ENCODE measurements at places on chromosomes 7 and 10.

DNA sequence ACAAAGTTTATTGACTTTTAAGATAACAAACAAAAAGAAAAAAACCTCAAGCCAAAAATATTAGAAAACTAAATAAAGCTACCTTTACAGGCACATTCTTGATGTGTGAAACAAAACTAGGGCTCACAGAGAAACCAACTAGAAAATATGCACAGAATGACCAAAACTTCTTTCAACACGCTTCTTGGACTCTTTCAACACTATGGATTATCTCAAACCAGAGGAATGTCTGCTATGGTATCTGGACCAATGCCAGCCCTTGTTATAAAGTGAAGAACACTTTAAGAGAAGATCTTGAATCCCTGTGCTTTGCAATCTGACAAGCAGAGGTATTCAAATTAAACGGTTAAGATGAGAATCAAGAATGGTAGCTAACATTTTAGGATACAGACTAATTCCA is 76.6 kb downstream of the DNAJC1 start:
- no peak for DNase-seq

GRCh38 chr10:59304521-59305097 is 57.7 kb downstream of the FAM13C start:
- no peak for DNase-seq

GRCh38 chr7:25541094-25541821 is 313.0 kb upstream of the NPVF start:
- no peak for DNase-seq

DNA sequence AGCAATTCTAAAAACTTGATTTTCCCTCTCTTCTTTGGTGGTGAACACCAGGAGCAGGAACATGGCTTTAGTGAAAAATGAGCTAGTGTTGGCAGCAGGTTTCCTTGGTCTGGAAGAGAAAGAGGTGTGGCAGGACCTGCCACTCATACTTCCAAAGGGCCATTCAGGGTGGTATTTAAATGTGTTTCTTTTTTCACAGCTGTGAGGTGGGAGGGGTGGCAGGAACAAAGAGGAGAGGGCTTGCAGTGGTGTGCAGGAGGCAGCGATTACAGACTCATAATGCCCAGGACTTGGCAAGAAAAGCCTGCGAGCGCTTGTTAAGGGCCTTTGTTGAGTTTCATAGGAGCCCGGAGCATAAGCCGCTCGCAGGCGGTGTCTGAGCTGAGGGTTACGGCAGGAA is 36.8 kb downstream of the WIPF3 start:
- DNase-seq, result no peak

- no peak for DNase-seq
Measured at GRCh38 chr10:15405319-15405718, 34.2 kb upstream of the FAM171A1 start.

- no peak for DNase-seq
Measured at GRCh38 chr10:79063661-79064492, 4.9 kb upstream of the ZMIZ1 start.
